ENCODE measurements at places on chromosomes 3 and 15.

- no peak for DNase-seq
Measured at GRCh38 chr3:108453565-108453964, 56.8 kb downstream of the MYH15 start.

GRCh38 chr15:74961616-74962015 lies 5.0 kb upstream of the RPP25 start:
- no peak for DNase-seq

DNA sequence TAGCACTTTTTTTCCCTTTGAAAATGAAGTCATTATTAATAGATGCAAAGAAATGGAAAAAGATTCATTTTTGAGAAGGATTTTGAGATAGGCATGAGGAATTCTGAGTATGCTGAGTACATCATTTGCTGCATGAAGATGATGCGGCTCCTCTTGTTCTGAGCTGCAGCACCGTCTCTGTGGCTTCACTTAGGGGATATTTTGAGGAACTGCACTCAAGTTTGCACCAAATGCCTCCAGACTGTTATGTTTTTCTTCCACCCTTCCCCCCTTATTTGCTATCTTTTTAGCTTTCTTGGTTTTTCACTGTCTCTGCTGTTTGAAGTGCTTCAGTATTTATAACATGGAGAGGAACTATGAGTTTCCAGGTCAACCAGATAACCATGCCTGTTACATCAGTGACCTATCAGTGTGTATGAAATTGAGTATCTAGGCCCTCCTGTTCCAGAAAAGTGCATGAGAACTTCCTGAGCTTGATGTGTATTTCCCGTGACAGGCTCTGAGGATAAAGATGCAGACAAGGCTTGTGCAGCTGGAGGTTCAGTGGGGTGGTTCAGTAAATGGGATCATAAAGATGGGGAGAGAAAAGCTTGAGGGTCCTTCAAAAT lies 128.7 kb downstream of the PDCD6IP start:
- no peak for DNase-seq

DNA sequence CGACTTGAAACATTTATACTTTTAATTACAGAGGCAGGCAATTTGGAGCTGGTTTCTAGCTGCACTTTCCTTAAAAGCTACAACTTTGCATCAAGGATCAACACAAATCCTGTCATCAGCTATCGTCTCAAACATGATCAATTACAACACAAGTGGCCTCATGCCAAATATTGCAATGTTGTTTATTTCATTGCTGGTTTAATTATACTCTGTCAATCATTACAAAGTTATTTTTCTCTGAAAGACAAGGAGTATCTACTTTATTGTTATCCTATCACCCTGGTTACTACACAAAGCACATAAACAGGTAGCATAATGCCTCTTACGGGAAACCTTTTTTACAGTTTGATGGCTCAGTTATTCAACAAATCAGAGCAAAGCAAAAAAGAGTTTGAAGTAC lies 58.0 kb upstream of the FOXB1 start:
- DNase-seq = no peak

- no peak for DNase-seq
Measured at GRCh38 chr3:14234251-14235002, 55.8 kb downstream of the LSM3 start.

DNA sequence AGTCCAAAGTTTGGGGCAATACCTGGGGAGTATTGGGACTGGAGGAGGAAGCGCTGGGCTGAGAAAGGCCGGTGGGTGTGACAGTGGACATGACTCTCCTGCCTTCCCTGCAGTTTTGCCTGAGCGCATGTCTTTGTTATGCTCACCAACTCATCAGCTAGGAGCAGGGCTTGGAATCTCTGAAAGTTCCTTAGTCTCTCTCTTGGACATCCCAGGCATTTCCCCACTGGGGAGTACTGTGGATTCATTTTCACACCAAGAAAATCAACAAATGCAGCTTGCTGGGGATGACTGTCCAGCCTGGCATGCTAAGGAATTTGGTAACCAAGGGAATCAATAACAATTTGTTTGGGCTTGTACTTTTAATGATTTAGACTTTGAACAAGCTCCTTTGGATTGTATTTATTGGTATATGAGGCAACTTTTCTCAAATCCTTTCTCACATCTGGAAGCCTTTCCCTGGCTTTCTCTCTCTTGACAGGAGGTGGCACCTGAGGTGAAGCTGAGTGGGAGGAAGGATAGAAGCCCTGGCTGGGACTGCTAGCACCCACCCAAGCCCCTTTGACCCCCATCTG lies 48.5 kb upstream of the CHST2 start:
- no peak for DNase-seq

GRCh38 chr15:75455982-75456531 lies 4.6 kb upstream of the SIN3A start:
- DNase-seq = peak; percentile 37

DNA sequence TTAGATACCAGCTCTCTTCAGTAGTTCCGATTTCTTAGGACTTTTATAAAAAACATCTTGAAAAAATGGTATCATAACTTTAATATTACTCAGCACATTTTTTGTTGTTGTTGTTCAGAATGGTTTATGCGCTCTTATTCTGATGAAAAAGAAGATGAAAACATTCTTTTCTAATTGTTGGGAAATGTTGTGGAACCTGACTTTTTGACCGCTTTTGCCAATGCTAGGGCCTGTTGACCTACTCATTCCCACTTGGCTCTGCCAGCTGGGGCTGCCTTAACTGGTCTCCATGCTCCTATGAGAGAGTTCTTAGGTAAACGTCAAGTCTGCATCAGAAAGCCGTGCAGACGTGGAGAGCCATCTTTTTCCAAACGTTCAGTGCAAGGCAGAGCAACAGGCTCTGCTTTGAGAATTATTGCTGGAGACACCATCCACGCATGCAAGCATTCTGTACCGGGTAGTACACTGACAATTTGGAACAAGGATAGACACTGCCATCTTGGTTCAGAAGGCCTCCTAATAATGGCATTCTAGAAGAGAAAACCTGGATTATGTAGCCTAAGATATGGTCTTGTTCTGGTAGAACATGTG lies 176.8 kb downstream of the GHSR start:
- no peak for DNase-seq

- DNase-seq = no peak
Measured at GRCh38 chr15:101250341-101250831, 1.5 kb downstream of the CHSY1 start.

- DNase-seq = no peak
Measured at GRCh38 chr15:101043011-101043410, 123.9 kb downstream of the LRRK1 start.

DNA sequence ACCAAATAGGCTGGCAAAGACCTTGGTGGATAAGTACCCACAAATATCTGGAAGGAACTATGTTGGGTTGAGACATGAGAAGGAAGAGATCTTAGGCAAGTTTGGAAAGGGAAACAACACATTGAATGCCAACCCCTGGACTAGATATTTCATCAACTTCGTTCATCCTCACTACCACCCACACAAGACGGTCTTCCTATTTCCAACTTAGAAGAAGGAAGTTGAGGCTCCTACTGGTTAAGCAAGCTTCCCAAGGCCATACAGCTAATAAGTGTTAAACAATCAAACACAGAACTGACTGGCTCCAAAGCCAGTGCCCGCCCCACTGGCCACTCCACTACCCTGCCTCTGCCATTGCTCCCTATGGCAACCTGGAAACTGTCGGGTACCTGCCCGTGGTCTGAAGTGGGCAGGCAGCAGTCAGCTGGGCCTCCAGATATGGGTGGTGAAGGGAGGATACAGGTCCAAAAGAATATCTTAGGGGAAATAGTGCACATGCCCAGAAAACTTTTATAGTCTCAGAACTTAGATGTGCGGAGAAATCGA lies 94.9 kb downstream of the LIPC start:
- no peak for DNase-seq

GRCh38 chr3:86967062-86967461 lies 23.9 kb downstream of the VGLL3 start:
- no peak for DNase-seq

DNA sequence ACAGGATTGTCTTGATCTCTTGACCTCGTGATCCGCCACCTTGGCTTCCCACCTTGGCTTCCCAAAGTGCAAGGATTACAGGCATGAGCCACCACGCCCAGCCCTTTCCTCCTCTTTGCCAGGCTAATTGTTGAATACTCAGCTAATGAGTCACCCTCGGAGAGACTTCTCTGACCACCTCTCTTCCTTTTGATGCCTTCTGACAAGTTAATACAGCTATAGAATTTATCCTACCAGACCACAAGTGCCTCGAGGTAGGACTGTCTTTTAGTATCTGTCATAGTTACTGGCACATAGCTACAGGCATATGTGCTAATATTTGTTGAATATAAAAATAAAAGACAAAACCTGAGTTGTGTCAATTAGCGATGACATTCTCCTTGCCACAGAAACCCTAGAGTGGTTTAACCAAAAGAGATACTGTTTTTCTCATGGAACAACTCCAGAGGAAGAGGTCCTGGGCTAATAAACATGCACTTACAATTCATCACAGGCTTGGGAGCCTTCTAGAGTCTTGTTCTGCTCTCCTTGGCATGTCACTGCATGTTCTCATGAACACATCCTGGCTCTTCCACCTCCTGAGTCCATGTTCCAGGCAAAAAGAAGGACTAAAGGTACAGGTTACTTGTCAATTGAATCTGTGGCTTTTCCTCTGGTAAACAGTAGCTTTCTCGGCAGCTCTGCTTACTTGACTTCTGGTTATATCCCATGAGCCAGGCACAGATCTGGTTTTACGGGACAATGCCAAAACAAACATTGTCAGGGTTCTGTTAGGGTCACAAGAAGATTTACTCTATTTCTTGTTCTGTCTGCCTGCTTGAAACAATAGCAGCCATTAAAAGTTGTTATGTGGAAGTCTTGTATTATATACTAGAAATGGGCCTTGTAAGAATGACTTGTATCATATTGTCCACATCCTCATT lies 332.3 kb downstream of the THSD4 start:
- no peak for DNase-seq

DNA sequence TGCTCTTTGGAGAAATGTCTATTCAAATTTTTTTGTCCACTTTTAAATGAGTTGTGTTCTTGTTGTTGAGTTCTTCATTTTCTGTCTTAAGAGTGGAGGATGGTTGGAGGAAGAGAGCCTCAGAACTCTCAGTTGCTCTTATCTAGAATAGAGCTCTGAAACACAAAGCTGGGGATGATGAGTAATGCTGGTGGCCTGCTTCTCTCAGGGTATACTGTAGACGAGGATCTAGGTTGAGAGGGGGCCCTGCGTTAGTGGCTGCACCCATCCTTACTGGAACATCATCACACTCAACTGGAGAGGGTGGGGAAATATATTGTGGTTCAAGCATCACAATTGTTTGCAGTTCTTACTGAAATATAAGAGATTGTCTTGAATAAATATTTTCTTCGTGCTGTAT lies 1.8 kb downstream of the SPTSSB start:
- DNase-seq = no peak

GRCh38 chr15:27694506-27695087 lies 404.5 kb downstream of the OCA2 start:
- no peak for DNase-seq

- DNase-seq = no peak
Measured at GRCh38 chr3:29382845-29383244, 102.0 kb downstream of the RBMS3 start.

Data from stimulated activated CD8-positive, alpha-beta memory T cell treated with anti-CD3 and anti-CD28 coated beads, Interleukin-2, amount 100 ng/mL, for 1 hour (primary cell).